ENCODE measurements at places on chromosomes 5 and 9.

DNA sequence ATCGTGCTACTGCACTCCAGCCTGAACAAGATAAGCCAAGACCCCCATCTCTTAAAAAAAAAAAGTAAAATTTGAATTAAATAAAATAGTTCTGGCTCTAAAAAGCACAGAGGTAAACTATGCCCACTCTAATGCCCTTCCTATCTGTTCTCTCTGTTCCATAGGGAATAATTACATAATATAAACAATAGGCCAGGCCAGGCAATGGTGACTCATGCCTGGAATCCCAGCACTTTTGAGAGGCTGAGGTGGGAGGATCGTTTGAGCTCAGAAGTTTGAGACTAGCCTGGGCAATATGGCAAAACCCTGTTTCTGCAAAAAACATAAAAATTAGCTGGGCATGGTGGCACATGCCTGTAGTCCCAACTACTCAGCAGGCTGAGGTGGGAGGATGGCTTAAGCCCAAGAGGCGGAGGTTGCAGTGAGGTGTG, 47.4 kb downstream of the MYO10 start:
- no peak for DNase-seq

- DNase-seq = no peak
Measured at GRCh38 chr9:73095425-73095824, 56.2 kb upstream of the ANXA1 start.

DNA sequence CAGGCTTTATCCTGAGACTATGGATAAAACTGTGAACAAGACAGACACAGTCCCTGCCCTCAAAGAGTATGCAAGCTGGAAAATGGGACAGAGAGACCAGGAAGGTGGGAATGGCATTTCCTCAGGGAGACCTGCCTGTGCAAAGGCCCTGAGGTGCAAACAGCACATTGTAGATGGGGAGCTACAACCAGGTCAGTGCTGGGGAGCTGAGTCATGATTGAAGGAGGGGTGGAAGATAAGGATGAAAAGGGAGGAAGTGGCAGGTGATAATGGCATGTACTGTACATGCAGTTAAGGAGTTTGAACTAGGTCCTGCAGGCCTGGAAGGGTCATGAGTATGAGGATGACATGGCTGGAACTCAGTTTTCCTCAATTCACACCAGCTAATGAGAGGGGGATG, 75.5 kb upstream of the BOD1 start:
- DNase-seq = peak; percentile 71

DNA sequence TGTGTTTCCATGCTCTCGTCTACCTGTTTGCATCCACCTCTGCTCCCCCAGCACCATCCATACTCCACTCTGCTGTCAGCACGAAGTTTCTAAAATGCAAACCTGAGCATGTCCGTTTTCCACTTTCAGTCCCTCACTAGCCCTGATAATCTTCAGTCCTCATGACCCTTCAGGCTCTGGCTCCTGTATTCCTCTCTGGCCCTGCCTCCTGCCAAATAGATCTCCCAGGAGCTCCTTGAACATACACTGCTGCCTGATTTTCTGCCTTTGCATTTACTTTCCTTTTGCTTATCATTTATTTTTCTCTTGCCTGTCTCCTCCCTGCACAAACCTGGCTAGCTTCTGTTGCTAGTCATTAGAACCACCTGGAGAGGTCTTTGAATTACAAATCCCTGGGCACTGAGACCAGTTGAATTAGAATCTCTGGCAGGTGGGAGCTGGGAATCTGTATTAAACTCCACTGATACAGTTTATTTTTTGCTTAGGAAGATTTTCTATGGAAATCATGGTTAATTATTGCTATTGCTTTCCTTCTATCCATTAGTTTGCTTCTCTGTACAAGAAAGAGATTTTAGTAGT, 18.5 kb downstream of the ARHGEF28 start:
- no peak for DNase-seq

- no peak for DNase-seq
Measured at GRCh38 chr5:129903466-129904101, 681 bp upstream of the CHSY3 start.

- DNase-seq = no peak
Measured at GRCh38 chr9:78919701-78920100, 622.8 kb downstream of the PSAT1 start.

GRCh38 chr9:20640331-20641187, 18.3 kb upstream of the MLLT3 start:
- peak; percentile 21 for DNase-seq

DNA sequence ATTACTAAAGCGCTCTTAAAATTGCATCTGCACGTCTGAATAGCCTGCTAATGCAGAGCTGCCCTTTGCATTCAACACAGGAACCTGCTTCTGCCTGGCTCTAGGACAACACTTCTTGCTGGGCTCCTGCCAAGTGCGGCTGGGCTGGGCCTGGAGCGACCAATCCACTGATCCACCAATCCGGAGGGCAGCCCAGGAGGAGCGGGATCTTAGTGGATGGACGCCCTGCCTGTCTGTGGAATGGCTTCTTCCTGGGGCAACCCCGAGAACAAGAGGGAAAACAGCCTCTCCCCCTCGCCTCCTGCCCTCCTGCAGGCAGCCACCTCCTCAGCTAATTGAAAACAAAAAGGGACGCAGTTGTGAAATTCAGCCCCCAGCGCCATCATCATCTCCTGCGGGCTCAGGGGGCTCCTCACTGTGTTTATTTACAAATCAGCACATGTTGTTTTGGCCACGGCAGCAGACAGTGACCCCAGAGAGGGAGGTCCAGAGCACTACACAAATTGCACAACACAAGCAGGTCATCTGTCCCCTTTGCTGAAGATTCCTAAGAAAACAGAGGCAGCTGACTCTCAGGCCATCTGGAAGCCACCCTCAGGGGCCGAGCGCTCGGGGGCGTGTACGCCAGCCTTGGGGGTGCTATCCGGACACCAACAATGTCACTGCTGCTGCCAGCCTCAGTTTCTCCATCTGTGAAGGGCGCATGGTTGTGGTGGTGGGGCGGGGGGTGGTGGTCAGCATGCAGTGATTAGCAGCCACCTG, 57.3 kb downstream of the GADD45G start:
- peak; percentile 4 for DNase-seq

DNA sequence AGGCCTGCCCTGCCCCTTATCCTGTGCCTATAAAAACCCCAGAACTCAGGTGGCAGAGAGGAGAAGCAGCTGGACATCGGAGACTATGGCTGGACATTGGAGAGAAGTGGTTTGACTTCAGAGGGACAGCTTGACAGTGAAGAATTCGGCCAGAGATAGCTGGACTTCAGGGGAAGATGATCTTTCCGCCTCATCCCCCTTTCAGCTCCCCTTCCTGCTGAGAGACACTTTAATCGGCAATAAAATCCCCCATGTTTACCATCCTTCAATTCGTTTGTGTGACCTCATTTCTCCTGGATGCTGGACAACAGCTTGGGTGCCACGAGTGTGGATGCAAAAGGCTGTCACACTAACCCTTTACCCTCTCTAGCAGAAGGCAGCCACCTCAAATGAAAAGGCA, 134.1 kb upstream of the TUT7 start:
- DNase-seq = no peak

GRCh38 chr5:179161901-179162300, 101.7 kb downstream of the ZNF354C start:
- DNase-seq = no peak

DNA sequence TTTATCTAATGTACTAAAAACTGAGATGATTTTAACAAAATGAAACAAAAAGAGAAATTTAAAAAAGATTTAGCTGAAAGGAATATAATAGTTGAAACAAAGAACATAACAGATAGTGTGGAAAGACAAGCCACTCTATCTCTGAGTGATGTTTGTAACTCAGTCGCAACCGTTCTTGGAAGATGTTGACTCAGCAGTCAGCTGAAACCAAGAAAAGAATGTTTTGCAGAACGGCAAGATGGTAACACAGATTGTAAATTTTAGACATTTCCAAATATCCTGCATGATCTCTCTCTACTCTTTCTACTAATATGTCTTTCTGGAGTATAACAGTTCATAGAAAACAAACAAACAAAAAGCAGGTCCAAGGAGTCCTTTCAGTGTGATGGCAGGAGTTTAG, 746.1 kb upstream of the CDH6 start:
- no peak for DNase-seq

GRCh38 chr5:154881986-154882385, 23.6 kb downstream of the CNOT8 start:
- DNase-seq = no peak

- DNase-seq = no peak
Measured at GRCh38 chr5:151491062-151491461, 43.7 kb downstream of the SLC36A1 start.

- no peak for DNase-seq
Measured at GRCh38 chr5:96522635-96523355, 89.7 kb upstream of the PCSK1 start.

GRCh38 chr9:120931231-120932085, 4.9 kb upstream of the TRAF1 start:
- no peak for DNase-seq

GRCh38 chr5:169440107-169440705, 139.3 kb upstream of the SLIT3 start:
- DNase-seq = no peak

DNA sequence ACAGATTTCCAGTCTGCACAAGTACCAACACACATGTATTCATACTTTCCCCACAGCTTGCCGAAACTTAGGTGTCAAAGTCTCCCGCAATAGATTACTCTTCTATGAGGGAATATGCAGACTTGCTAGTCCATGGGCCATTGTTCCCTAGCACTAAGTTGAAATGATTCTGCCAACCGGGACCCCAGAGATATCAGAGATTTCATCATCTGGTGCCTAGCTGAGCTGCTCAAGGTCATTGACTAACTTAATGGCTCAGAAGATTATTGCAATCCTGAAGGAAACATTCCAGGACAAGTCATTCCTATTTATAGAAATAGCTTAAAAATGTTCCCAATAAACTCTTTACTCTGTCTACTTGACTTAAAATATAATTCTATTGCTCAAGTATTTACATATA, 202.6 kb downstream of the PIK3R1 start:
- DNase-seq = no peak

GRCh38 chr5:112342389-112342788, 76.7 kb downstream of the EPB41L4A start:
- no peak for DNase-seq

DNA sequence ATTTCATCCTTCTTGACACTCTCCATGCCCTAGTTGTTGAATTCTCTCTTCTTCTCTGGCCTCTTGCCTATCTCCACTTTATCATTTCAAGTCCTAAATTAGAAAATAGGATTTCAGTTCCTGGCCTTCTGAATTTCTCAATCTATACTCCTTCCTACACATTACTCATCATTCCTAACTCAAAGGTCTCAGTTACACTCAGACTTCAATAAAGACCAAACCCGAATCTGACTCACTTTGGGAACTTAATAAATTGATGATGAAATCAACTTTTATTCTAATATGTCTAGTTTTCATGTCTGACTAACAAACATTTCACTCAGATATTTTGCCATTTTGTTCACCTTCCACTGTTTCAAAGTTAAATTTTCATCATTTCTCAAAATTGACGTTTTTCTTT, 113.6 kb upstream of the TSLP start:
- DNase-seq = no peak

- DNase-seq = no peak
Measured at GRCh38 chr5:8577792-8578191, 708.8 kb downstream of the MTRR start.

DNA sequence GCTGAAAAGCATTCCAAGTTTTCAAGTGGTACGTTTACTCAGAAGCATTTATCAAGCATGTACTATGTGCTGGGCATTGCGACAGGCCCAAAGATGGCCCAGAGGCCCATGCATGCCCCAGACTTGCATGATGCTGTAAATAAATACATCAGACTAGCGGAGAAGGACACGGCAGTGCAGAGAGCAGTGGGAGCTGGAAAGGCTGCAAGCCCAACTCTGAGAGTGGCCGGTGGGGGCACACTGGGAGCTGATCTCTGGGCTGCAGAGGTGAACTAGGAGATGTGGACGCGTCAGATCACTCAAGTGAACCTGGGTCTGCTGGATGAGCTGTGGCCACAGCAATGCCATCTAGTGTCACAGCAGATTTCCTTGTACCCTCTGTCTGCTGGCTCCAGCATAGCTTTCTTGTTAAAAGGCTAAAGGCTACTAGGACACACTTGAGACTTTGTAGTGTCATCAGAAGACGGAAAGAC, 246.9 kb downstream of the FANCC start:
- DNase-seq = no peak

- DNase-seq = no peak
Measured at GRCh38 chr9:109861918-109862317, 81.9 kb downstream of the PALM2AKAP2 start.

GRCh38 chr5:166963596-166963995, 1327.8 kb upstream of the WWC1 start:
- DNase-seq = no peak

DNA sequence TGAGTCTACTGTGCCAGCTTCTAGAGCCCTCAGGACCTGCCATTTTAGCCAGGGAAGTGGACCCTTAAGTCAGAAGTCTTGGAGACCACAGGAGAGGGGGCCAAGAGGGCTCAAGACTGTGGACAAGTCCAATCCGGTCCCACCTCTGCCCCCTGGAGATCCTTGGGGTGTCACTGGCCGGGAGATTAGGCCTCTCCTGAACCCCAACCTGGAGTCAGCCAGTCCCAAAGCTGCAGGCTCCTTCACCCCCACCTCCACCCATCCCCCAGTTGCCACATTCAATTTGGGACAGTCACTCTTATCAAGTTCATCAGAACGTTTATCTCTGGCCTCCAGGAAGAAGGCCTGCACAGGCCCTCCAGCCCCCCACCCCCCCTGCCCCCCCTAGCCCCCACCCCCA, 290 bp downstream of the SLC23A1 start:
- no peak for DNase-seq

DNA sequence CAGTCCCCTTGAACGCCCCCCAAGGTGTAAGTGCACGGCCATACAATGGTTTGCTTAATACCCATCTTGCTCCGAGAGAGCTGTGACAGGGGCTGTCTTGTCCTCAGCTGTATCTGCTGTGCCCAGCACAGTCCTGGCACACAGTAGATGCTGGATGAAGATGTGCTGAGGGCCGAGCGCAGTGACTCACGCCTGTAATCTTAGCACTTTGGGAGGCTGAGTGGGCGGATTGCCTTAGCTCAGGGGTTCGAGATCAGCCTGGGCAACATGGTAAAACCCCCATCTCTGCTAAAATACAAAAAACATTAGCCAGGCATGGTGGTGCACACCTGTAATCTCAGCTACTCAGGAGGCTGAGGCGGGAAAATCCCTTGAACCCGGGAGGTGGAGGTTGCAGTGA, 53.6 kb downstream of the C9orf50 start:
- DNase-seq = no peak

- no peak for DNase-seq
Measured at GRCh38 chr9:88267283-88267682, 121.0 kb upstream of the SPIN1 start.

DNA sequence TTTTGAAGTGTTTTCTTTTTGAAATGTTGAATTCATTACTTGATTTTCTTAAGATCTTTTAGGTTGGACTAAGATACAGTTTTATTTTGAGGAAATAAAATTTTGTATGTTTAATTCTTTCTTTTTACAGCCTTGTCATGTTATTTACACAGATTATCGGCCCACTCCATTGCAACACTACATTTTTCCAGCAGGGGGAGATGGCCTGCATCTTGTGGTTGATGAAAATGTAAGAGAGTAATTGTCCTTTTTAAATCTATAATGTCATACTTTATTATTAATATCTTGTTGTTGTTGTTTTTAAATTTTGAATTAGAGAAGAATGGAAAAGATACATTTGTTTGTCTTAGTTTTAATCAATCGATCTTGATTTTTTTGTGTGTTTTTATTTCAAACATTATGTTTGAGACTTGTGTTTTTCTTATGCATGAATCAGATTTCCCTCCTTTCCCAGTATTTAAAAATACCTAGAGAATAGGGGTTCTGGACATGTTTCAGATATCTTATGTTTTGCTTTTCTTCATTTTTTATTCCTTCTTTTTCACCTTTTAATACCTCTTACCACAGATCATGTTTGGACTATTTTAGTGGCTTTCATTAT, 36.7 kb downstream of the MTREX start:
- DNase-seq = peak; percentile 76

Measured in hematopoietic multipotent progenitor cell treated with erythropoietin and hydrocortisone succinate and interleukin-3 and kit ligand, for 15 days (in vitro differentiated cells).